NCI-H1105 (cell line): ENCODE measurements at places on chromosomes 12 and 14.

- no peak for DNase-seq
These were observed 4.5 kb upstream of the CACNA2D4 start for GRCh38 chr12:1922985-1923384.

DNA sequence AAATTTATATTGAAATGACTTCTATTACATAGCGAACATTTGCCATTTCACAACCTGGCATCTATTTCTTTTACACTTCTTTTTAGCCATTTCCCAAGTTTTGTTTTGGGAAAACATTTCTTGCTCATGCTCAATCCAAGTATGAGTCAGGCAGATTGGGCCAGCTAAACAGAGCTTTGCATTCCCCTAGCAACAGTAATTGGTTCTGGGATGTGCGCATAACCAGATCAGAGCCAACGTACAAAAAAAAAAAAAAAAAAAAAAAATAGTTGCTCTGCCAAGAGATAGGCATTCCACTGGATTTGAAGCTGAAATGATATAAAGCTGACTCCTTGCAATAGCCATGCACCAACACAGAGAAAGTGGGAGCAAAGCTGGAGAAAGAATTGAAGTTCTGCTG is 37.5 kb downstream of the PLCZ1 start:
- DNase-seq: no peak

GRCh38 chr14:75426332-75427125 is 1.3 kb upstream of the JDP2 start:
- no peak for DNase-seq

- no peak for DNase-seq
These were observed 38.8 kb downstream of the TRAFD1 start for GRCh38 chr12:112164011-112164660.

GRCh38 chr12:109307051-109307450 is 2.0 kb downstream of the FOXN4 start:
- DNase-seq: no peak

- DNase-seq: no peak
These were observed 127.3 kb downstream of the SCARB1 start for GRCh38 chr12:124736115-124737039.

DNA sequence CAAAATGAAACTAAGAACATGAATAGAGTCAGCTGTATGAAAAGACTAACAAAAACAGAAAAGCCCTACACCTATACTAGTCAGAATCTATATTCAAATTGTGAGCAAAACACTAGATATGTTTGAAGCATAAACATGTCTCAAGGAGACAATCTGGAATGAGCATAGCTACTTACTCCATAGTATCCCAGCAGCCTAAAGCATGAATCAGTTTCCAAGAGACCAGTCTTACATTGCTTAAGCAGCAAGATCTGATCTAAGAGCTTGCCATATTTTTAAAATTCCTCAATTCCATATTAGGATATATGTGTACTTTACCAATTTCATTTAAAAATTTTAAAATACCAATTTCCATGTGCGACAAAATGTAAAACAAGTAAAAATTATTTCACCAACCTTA is 7.7 kb downstream of the CAPS2 start:
- DNase-seq: no peak

DNA sequence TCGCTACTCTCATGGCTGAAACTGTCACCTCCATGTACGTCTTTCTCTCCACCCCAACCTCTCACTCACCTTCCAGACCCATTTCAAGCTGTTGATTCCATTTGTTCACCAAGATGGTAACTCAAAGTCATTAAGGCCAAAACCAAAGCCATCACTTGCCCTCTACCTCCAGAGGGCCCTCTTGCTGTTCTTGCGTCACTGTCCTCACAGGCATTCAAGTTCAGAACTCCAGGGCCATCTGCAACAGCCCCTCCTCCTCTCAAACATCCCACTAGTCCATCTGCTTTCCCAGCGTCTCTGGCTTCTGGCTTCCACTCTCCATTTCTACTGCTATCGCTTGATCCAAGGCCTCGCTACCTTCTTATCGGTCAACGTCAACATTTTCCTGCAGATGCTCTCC is 74.5 kb downstream of the VWF start:
- DNase-seq: no peak

DNA sequence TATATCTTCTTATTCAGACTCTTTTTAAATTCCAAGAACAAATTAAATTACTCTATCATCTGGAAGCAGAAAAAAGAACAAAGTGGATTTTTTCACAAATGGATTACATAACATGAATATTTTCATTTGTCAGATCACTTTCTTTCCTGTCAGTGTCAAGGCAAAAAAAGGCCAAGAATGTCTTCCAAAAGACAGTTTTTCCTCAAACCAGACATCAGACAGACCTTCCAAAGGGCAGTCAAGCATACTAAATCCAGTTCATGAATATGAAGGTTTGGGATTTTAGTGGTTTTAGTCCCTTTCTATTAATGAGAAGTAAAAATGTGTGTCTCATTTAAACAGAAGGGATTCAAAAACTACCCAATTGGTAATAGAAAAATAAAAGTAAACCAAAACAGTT is 336.0 kb downstream of the CEP128 start:
- no peak for DNase-seq

GRCh38 chr14:57831981-57832380 is 33.9 kb downstream of the SLC35F4 start:
- DNase-seq: no peak

DNA sequence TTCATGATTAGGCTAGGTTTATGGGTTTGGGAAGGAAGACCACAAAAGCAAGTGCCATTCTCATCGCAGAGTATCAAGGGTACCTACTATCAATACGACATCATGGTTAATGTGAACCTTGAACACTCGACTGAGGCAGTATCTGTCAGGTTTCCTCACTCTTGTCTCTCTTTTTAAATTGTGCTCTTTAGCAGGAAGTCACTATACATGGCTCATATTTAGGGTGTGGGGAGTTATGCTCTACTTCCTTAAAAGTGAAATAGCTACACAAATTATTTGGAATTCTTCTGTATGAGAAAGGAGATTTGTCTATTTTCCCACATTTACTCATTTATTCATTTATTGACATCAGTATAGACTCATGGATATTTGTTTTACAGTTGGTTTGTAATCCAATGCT is 5.9 kb upstream of the CLEC4E start:
- DNase-seq: no peak

DNA sequence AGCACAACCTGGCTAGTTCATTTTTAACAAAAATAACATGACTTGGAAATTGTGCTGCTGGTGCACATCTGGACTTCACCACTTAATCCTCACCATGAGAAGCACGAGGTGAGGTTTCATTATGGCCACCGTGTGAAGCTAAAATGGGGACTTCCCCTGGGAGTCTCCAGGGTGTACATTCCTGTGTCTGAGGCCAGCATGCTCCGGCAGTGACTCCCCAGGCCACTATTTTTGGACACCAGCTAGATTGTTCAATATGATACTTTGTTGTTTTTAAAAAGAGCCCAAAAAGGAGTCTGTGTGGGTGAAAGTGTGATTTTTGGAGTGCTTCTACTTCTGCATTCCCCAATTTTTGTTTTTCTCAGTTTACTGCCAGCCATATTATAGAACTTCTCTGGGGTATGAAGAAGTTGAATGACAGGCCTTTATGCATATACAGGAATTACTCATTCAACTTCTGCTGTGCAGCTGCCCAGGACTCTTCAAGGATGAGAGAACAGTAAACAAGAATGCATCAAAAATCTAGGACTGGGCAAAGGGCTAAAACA is 16.9 kb upstream of the AICDA start:
- no peak for DNase-seq

GRCh38 chr14:79972230-79972629 is 239.1 kb downstream of the DIO2 start:
- no peak for DNase-seq

GRCh38 chr12:100142851-100143559 is at the start of gene BLTP3B:
Gene BLTP3B (minus strand): TSS chr12:100142874. CDS start chr12:100142635, 239 bp downstream.
- peak; percentile 94 for DNase-seq
